ENCODE measurements at places on chromosomes 16 and 17.

DNA sequence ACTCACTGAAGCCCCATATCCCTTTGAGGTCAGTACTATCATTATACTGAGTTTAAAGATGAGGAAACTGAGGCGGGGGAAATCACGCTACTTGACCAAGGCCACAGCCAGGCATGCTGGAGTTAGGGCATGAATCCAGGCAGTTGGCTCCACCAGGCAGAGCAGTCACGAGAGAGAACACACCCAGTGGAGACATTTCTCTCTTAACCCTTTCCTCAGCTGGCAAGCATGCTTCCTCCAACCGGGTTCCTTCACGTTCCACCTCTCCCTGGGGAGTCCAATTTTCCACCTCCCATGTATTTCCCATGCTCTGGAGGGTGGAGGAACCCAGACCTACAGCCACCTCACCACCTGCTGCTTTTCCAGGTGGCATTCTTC, 32.8 kb downstream of the VAC14 start:
- H3K4me3 ChIP-seq, result no peak overlapping the region
- ATAC-seq, result no peak
- no peaks in the 10 kb centered on the region for H3K27me3 ChIP-seq
- H3K4me1 ChIP-seq, result peaks cover 14% of the 10 kb centered on the region

DNA sequence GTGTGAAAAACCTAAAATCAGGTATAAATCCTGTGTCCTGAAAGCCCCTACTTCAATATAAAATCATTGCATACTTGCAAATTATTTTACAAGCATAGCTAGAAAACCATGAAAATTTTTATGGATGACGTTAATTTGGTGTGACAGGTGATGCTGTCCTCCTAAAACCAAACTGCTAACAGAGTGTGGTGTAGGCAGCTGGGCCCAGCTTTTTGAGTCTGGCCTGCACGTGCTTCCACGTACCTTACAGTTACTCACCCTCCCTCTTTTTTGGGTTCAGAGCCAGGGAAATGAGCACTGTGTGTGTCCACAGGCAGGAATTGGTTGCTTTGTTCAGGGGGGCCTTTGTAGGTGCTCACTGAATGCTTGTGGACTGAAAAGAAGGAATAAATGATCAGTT, 36.4 kb downstream of the CLEC16A start:
- no peak for ATAC-seq
- peak overlapping the region; percentile 86 for H3K27ac ChIP-seq
- H3K36me3 ChIP-seq, result no peaks in the 10 kb centered on the region
- H3K4me3 ChIP-seq, result no peak overlapping the region
- peaks cover 45% of the 10 kb centered on the region for H3K4me1 ChIP-seq

GRCh38 chr17:32943206-32943605, 15.3 kb downstream of the TMEM98 start:
- no peak overlapping the region for H3K4me3 ChIP-seq
- no peaks in the 10 kb centered on the region for H3K27me3 ChIP-seq
- no peaks in the 10 kb centered on the region for H3K36me3 ChIP-seq
- H3K4me1 ChIP-seq, result no peaks in the 10 kb centered on the region

- no peak overlapping the region for H3K4me3 ChIP-seq
- no peaks in the 10 kb centered on the region for H3K36me3 ChIP-seq
- no peaks in the 10 kb centered on the region for H3K4me1 ChIP-seq
- H3K27me3 ChIP-seq, result peaks cover 75% of the 10 kb centered on the region
Measured at GRCh38 chr17:79865351-79866210, 26.3 kb upstream of the CBX4 start.

DNA sequence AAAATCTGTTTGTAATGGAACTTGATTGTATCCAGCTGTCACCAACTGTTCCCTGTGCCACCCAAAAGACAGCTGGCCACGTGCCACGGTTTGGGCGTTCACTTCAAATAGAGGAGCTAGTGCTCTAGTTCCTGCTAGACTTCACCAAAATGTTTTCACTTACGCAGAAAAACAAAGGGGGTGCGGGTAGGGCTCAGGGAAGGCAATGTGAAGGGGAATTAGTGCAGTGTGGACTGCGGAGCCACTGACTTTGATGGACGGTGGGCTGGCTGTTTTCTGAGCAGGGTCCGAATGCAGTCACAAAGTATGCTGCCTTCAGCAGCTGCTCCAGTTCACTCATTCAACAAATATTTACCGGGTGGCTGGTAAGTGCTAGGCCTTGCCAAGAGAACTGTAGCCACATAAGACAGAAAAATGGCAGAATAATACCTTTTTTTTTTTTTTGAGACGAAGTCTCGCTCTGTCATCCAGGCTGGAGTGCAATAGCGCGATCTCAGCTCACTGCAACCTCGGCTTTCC, 7.6 kb upstream of the CYTH1 start:
- H3K27me3 ChIP-seq, result no peaks in the 10 kb centered on the region
- H3K4me3 ChIP-seq, result no peak overlapping the region
- peak overlapping the region; percentile 2 for H3K27ac ChIP-seq
- H3K4me1 ChIP-seq, result no peaks in the 10 kb centered on the region

DNA sequence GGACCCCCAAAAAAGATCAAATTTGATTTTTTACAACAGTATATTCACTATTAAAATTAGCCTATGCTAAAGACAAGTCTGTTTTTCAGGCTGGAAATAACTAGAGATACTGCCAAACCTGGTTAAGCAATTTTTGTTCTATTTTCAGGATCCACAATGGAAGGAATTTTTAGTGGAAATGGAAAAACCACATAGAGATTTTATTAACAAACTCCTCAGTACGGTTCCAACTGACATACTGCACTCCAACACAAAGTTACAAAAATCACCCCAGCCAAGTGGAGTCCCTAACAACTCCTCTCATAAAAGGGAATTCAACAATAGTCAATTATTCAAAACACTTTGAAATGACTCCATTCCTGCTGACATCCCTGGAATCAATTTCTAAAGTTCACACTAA, 101.6 kb upstream of the TOB1 start:
- H3K27me3 ChIP-seq, result no peaks in the 10 kb centered on the region
- peaks cover 4% of the 10 kb centered on the region for H3K4me1 ChIP-seq
- H3K27ac ChIP-seq, result peak overlapping the region; percentile 61
- peak; percentile 57 for ATAC-seq

GRCh38 chr17:29968271-29968670, 26.8 kb downstream of the EFCAB5 start:
- H3K27me3 ChIP-seq, result no peaks in the 10 kb centered on the region
- ATAC-seq, result no peak
- no peaks in the 10 kb centered on the region for H3K36me3 ChIP-seq
- H3K4me3 ChIP-seq, result no peak overlapping the region

DNA sequence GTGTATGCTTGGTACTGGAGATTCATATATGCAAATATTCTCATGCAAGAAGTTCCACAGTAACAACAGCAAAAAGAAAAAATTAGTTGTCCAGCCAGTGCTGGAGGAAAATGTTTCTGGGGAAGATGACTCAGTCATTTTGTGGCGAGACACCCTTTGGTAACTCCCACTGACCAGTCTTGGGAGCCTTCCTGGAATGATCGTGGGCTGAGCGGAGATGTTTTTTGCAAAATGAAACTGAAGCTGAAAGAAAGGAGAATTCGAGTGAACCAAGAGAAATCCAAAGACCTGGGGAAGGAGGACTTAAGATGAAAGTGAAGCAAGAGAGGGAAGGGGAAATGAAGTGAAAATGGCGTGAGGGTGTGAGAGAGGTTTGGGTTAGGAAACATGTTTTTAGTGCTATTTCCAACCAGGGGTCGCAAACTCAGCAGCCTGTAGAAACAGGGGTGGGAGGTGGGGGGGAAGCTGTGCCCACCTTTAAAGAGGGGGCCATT, 5.2 kb downstream of the ITPRIPL2 start:
- H3K36me3 ChIP-seq, result peaks cover 31% of the 10 kb centered on the region
- H3K4me3 ChIP-seq, result peak overlapping the region; percentile 42
- H3K27ac ChIP-seq, result peak overlapping the region; percentile 27
- no peaks in the 10 kb centered on the region for H3K27me3 ChIP-seq
- H3K4me1 ChIP-seq, result peaks cover 85% of the 10 kb centered on the region

DNA sequence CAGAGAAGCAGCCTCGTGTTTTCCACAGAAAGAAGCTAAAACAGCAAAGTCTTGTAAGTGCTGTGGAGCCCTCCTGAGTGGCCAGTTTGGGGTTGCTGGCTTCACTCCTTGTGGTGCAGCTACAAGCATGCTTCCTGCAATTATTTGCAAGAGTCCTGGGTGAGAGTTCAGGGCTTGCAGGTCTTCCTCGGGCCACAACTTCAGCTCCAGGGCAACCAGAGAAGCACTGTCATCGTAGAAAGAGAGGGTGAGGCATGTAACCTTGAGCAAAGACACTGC, 37.9 kb downstream of the SHISA6 start:
- no peak for ATAC-seq
- H3K36me3 ChIP-seq, result no peaks in the 10 kb centered on the region
- no peaks in the 10 kb centered on the region for H3K4me1 ChIP-seq
- no peak overlapping the region for H3K4me3 ChIP-seq
- no peak overlapping the region for H3K27ac ChIP-seq
- H3K27me3 ChIP-seq, result no peaks in the 10 kb centered on the region

DNA sequence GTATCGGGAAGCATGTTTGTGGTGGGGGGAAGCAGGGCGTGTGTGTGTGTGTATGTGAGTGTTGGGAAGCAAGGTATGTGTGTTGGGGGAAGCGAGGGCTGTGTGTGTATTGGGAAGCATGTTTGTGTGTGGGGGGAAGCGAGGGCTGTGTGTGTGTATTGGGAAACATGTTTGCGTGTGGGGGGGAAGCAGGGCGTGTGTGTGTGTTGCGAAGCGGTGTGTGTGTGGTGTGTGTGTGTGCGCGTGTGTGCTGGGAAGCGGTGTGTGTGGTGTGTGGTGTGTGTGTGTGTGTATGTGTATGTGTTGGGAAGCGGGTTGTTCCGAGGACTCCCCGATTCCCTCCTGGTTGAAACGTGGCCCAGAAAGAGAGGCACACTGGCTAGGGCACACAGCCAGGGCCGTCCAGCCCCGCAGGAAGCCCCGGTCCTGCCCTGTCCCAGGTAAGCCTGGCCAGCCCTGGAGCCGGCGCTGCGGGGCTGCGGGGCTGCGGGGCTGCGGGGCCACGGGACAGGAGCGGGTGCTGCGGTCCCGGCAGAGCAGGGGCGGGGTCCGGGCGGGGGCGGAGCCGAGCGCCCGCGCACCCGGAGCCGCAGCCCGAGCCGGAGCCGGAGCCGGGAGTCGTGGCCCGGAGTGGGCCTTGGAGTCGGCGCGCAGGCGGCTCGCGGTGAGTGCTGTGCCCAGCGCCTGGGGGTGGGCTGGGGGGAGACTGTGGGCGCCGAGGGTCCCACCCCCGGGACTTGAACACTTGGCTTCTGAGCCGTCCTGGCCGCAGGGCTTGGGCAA, at the start of gene NOD2:
TSS of gene NOD2 (plus strand) at position 608 of the 783 bp plus-strand sequence. CDS start 5,890 bp downstream, outside the sequence.
- ATAC-seq, result peak; percentile 55
- H3K27me3 ChIP-seq, result no peaks in the 10 kb centered on the region
- peak within 1 kb of the TSS; percentile 40 for H3K4me3 ChIP-seq
- no peaks in the 10 kb centered on the region for H3K4me1 ChIP-seq
- H3K27ac ChIP-seq, result no peak within 1 kb of the TSS

GRCh38 chr17:6348891-6349290, 86.0 kb downstream of the AIPL1 start:
- peaks cover 52% of the 10 kb centered on the region for H3K27me3 ChIP-seq
- no peak overlapping the region for H3K27ac ChIP-seq

- H3K4me1 ChIP-seq, result no peaks in the 10 kb centered on the region
- ATAC-seq, result no peak
- no peak overlapping the region for H3K4me3 ChIP-seq
- H3K27ac ChIP-seq, result no peak overlapping the region
Measured at GRCh38 chr16:28590384-28591340, 6.2 kb downstream of the SULT1A2 start.
